AG04449 (cell line): ENCODE measurements at places on chromosomes 2 and 18.

GRCh38 chr18:55497825-55498403 lies 90.1 kb downstream of the TCF4 start:
- DNase-seq: no peak

DNA sequence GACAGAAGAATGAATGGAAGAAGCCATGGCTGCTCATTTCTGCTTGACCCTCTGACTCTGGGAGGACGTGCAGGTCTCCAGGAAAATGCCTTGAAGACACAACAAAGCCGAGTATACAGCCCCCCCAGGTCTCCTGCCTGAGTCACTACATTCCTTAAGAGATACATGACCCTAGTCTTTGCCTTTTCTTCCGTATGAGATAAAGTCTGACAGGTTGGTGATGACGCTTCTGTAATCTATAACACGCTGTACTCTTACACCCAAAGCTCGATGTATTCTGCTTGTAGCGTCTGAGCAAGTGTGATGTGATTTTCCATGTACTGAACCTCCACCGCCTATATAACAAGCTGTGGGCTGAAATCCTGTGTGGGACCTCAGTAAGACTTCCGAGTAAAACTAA lies 77.3 kb downstream of the KCTD1 start:
- DNase-seq: no peak

DNA sequence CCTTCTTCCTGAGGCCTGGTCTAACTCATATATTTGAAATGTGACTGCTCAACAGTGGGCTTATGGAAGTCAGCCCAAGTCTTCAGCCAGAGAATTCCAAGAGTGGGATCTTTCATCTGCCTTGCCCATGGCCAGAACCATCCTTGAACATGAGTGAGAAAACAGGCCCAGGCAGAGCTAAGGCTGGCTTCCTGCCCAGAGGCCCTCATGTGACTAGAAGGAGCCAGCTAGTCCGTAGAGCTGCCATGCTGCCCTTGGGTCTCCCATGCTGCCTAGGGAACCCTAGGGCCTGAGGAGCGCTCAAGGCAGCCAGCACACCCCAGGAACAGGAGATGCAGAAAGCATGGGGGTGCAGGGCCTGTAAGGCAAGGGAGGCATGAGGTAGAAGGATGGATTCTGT lies 203.6 kb downstream of the FHOD3 start:
- no peak for DNase-seq

DNA sequence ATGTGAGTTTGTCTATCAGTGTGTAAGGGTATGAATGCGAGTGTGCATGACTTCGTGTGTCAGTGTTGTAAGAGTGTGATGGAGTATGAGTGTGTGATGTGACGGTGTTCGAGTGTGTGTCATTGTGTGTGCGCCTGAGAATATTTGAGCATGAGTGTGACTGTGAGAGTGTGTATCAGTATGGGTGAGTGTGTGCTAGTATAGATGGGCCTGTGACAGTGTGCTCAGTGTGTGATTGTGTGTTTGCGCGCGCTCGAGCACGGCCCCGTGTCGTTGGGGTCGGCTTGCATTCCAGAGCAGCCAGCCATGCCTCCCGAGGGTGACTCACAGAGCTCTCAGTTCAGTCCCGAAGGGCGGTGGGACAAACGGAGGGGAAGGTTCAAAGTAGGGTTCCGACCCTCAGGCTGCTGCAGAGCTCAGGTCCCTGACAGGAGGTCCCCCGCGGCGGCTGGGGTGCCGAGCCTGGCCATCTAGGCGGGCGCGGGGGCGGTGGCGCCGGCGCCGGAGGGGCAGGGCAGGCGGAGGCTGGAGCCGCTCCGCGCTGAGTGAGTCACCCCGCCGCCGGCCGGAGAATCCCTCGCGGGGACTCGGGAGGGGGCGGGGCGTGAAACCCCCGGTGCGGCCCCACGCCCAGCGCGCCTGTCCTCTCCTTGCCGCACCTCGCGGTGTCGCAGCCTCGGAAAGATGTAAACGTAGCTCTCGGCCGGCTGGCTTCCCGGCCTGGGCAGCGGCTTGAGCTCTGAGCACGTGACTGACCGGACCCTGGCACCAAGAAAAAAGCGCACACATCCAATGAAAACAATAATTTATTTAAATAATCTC lies 3.8 kb downstream of the DLX2 start:
- no peak for DNase-seq

DNA sequence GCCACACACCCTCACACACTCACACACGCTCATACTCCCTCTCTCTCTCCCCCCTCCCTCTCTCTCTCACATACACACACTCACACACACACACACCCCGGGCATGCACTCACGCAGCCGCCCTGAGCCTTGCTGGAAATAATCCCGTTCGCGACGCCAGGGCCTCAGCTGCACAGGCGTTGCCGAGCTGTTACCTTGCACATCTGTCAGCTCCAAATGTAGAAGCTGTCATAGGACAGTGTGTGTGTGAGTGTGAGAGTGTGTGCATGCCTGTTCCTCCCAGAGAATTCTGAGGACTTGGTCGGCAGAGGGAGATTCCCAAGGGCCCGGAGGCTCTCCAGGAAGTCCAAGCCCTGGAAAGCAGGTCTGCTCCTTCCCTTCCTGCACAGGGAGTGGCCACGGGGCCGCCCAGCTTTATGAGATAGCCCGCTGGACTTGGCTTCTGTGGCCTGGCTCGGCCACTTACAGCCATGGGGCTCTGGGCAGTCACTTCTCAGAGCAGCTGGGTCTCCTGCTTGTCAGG lies 8.6 kb downstream of the SPR start:
- DNase-seq: no peak

GRCh38 chr2:82641598-82642180 lies 1817.4 kb downstream of the SUCLG1 start:
- DNase-seq: no peak

- DNase-seq: no peak
Measured at GRCh38 chr2:43444989-43445645, 150.7 kb downstream of the THADA start.

DNA sequence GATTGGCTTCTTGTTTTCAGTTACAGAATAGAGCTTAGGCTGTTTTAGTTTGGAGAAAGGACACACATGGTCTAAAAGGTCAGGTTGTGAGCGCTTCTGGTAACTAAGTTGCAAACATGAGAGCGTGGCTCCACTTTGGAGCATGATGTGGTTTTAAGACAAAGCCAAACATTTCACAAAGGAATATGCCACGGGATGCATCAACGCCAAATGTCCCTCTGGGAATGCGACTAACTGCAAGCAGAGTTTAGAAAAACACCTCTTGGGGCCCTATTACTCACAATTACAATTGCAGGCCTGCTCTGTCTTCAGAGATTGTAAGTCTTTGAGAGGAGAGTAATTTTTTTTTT lies 25.4 kb downstream of the MYO7B start:
- no peak for DNase-seq

DNA sequence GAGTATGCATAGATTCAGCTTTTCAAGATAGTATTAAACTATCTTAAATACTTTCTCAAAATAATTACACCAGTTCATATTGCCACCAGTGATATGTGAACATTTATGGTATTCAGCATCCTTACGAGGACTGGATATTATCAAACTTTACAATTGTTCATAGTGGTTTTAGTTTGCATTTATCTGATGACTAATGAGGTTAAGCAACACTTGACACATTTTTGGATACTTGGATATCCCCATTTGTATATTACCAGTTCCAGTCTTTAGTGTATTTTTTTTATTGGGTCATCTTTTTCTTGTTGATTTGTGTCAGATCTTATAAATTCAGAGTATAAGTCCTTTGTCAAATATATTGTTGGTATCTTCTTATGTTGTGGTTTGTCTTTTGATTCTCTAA lies 128.4 kb downstream of the ASXL3 start:
- no peak for DNase-seq

GRCh38 chr18:45280481-45281276 lies 334.6 kb upstream of the SLC14A2 start:
- no peak for DNase-seq

DNA sequence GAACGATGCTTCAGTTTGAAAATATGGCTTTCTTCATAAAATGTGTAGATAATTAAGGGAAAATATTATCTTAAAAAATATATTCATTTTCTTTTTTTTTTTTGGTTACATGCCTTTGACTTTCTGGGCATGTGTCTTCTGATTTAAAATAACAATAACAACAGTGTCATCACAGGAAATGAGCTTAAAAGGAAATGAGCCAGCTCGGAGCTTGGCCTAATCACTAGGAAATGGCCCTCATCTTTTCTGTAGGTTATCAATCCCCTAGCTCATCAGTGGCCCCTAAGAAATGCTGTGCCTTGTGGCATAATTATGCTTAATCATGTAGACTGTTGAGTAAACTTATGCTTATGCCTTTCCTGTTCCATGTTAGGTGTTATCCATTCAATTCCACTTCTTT lies 141.8 kb upstream of the FHL2 start:
- no peak for DNase-seq

- DNase-seq: no peak
Measured at GRCh38 chr2:26838121-26838906, 9.6 kb upstream of the DPYSL5 start.

DNA sequence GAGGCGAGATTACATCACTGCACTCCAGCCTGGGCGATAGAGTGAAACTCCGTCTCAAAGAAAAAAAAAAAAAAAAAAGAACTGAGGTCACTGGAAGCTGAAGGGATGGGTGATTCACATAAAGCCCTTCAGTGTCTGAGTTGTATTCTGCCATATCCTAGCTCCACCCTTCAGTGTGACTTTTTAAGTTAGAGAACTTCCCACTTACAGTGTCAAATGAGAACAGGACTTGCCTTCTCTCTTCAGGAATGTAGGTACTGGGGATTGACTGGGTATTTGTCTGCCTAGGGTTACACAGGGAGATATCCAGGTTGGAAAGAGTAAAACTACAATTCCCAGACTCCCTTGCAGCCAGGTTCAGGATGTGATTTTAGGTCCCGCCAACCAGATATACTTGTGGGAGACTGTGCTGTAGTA lies 37.9 kb downstream of the EHD3 start:
- no peak for DNase-seq

GRCh38 chr2:81513328-81513727 lies 1208.8 kb upstream of the LRRTM1 start:
- DNase-seq: no peak

DNA sequence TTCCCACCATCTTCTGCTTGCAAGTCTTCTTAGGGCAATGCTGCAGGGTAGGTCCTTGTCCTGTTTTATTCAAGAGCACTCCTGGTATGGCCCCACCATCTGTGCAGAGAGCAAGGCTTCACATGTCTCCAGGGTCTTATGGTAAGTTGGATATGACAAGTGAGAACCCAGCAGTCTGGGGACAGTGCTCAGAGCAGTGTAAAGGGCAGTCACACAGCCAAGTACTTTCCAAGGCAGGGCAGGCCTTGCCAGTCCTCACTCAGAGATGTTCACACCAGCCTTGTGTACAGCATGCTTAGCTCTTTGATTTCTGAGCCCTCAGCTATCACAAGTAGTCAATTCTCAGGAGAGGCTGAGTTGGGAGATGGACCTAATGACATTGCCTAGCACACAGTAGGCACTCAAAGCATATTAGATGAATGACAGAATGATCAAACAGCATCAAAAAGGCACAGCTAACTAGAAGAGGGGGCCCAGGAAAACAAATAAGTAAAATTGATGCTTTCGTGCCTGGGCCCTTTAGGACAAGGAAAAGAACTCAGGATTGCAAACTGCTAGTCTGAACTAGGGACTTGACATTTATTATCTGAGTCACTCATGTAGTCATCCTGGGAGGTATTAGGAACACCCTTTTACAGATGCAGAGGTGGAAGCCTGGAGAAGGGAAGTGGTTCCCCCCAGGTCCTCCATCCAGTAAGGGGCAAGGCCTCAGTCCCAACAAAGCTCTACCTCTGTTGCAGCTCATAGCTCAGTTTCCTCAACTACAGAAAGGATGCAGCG lies 86.7 kb upstream of the CTAGE1 start:
- no peak for DNase-seq

- no peak for DNase-seq
Measured at GRCh38 chr18:63040788-63041410, 278.7 kb downstream of the BCL2 start.

DNA sequence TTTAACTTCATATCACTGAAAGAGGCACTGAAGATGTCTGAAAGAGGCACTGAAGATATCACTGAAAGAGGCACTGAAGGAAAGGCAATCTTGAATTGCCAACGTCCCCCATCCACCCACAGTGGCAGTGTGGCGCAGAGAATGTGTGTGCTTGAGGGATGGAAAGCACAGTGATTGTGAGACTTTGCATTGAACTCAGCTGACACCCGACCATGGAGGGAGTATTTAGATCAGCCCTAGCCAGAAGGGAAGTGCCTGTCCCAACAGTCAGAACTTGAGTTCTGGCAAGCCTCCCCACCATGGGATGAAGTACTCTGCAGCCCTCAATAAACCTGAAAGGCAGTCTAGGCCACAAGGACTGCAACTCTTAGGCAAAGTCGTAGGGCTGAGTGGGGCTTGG lies 33.8 kb downstream of the MAP4K3 start:
- DNase-seq: no peak

DNA sequence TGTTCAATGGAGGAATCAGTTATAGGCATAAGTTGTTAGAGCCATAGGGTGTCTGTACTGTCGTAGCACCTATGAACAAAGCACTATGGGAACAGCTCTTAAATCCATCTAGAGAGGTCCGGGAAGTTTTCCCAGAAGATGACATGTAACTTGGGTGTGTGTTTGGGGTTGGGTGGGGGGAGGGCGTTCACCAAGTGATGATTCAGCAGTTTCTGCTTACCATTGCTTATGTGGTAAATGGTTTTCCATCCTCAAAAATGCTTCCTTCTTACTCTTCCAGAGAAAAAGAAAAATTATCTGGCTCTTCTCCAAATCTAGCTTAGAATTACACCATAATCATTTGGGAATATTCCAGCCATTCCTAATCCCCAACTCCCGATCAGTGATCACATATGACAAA lies 361.1 kb upstream of the ZNF521 start:
- no peak for DNase-seq

DNA sequence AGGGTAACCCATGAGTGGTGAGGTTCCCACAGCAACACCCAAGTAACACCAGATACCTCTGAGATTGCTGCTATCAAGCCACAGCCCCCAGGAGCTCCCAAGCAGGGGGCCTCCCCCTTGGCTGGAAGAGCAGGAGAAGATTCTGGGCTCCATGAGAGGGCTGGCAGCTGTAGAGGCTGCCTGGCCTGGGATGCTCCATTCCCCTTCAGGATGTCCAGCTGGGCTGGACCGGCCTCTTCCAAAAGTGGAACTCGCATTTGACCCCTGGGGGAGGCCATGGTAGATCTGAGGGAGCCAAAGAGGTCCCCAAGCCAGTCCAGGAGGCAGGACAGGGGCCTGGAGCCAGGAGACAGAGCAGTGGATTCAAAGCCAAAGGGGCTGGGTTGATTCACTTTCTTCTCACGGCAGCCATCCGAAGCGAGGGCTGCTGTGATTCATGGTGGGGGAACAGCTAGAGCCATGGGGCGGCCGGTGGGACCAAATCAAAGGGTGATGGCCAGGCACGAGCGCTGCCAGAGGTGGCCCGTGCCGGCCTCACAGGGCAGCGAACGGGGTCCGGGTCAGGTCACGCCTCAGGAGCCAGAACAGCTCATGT lies 95.3 kb upstream of the ID2 start:
- DNase-seq: no peak

- no peak for DNase-seq
Measured at GRCh38 chr18:33010149-33010548, 237.3 kb upstream of the KLHL14 start.

- DNase-seq: no peak
Measured at GRCh38 chr18:23725827-23726661, 36.8 kb downstream of the LAMA3 start.

GRCh38 chr2:133080822-133081221 lies 410.8 kb upstream of the LYPD1 start:
- no peak for DNase-seq

GRCh38 chr18:64893349-64893748 lies 744.5 kb upstream of the LINC00305 start:
- no peak for DNase-seq
